ENCODE measurements at places on chromosomes 12 and 14.
A peak's percentile ranks its signal among the peaks of the same experiment; 100 is the strongest.

DNA sequence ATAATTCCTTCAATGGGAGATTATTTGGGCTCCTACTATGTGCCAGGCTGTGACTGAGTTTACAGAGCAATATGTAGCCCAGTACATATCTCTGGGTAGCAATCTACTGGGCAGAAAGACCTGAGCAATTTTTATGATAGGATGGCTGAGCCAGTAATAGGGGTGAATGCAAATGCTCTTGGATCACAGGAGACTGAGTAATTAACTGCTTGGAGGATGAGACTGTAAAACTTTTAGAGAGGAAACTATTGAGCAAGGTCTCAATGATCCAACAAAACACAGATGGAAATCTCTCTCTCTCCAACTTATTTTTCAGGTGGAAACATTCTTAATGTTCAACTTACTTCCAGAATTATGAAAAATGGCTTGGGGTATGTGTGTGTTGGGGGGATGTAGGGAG lies 402.2 kb downstream of the AEBP2 start:
- no peak for DNase-seq

GRCh38 chr12:112020947-112021457 lies 7.8 kb downstream of the ERP29 start:
- no peak for DNase-seq

DNA sequence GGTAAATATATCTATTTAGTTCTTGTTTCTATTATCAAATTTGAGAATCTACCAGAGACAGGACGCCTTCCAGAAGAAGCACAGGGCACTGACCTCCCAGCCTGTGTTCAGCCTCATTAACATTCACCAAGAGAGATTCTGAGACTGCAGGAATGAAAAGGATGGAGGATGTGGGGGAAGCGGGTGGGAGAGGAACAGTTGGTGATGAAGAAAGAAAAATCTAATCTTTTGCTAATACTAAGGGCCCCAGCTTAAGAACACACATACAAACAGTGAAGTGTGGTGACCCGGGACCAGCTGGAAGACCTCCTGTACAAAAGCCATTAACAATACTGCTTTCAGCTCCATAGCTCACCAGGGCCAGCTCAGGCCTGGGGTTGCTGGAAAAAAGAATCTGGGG lies 160.5 kb downstream of the NUAK1 start:
- DNase-seq = peak; percentile 9

GRCh38 chr12:113996026-113996425 lies 29.9 kb upstream of the RBM19 start:
- DNase-seq = no peak

DNA sequence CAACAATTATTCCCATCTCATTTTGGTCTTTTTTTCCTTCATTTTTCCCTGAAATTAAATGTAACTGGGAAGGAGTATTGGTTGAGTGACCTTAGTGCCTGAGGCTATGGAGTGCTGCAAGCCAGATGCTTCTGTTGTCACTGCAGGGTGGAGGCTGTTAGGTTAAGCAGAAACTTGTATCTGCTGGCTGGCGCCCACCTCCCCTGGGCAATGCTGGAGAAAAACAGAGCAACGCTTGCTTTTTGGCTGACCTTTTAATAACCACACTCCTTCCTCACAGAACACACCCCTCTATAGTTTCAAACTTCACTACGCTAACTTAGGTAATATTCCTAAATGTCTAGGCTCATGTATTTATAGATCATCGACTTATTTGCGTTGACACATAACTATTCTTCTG lies 583.5 kb upstream of the NOVA1 start:
- DNase-seq = no peak

DNA sequence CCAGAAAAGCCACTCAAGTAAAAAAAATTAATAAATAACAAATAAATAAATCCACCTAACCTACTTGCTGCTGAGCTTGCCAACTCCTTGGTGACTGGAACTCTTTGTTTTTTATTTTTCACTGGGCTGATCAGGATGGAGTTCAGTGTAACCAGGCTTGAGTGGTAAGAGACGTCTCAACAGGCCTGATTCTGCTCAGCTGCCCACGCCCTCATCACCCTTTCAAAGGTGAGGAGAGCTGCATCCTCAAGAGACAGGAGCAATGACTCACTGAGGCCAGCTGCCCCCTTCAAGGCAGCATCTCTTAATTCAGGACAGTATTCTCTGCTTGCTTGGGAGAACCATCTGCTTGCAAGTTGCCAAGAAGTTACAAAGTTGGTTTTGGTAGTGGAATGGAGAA lies 111.9 kb upstream of the CPM start:
- DNase-seq = no peak

DNA sequence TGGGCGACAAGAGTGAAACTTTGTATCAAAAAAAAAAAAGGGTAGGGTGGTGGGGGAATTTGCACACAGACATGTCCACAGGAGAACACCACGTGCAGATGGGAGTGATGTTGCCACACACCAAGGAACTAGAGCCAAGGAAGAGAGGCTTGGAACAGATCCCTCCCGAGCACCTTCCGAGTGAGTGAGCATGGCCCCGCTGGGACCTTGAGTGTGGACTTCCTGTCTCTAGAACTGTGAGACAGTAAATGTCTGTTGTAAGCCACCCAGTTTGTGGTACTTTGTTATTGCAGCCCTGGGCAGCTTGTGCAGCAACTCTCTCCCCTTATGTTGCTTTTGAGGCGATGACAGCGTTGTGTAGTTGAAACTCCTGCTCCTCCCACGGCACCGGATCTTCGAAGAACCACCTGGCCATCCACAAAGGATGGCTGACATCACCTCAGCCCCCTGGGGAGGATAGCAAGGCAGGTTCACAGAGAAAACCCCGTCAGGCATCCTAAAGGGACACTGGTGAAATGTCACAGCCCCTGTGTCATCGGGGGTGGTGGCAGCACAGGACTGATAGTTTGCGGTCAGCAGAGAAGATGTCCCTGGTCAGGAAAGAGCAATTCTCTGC lies 54.7 kb upstream of the PLEKHG3 start:
- DNase-seq = no peak

DNA sequence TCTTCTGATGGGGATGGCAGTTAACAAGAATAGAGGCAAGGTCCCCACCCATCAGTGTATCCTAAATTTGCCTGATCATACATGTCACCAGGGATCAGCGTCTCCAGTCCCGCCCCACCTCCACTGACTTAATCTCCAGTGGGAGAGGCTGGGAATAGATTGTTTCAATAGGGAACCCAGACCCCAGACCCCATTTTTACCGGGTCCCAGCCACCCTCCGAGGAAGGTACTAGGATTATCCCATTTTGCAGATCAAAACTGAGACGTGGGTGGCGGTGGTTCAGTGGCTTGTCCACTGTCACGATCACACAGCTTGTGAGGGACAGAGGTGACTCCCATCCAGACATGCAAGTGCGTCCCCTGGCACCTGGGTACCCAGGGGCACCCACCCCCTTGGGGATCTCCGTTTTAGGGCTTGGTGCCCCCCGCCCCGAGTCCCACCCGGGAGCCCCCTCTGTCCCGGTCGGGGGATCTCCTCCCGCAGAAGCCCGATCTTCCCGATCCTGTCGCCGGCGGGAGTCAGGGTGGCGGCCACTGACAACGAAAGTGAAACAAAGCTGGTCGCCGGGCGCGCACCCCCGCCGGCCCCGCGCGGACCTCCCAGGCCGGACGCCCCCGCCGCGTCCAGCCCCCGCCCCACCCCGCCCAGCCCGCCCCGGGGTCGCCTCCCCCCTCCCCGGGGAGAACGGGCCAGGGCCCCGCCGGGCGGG lies 523 bp downstream of the WSB2 start:
- peak; percentile 24 for DNase-seq

DNA sequence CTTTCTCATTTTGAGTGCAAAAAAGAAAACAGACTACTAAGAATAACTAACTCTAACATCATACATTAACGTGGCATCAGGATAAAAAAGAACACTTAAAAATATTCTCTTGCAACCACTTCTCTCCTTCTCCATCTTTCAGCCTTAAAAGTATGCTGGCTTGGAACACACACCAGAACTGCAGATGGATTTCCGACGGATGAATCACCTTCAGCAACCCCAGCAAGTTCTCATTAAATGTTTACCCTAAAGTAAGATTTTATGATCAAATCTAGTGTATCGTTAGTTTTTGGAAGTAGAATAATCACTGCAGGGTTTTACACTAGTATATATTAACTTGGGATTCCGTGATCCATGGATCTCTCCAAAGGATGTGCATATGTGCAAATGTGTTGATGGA lies 1.2 kb downstream of the NEK9 start:
- no peak for DNase-seq

- no peak for DNase-seq
These were observed 80.8 kb upstream of the AMIGO2 start for GRCh38 chr12:47160316-47161244.
